ENCODE measurements at places on chromosomes 4 and X.
A peak's percentile ranks its signal among the peaks of the same experiment; 100 is the strongest.

DNA sequence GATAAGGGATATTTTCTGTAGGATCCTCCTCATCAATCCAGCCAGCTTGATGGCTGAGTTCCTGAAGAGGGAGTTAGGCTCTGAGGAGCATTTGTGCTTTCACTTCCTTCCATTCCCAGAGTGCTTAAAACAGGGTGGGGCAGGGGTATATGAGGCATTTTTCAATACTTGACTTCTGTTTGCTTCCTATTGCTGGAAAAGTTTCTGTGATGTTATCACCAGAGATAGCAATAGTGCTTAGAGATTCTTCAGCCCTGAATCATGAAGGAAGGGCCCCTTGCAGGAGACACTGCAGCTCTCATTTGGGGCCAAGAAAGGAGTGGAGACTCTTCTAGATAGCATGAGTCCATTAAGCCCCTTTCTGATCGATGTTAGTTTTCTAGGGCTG lies 166.7 kb upstream of the RPS6KA3 start:
- DNase-seq = peak; percentile 11

GRCh38 chrX:24214568-24214967 lies 65.0 kb downstream of the ZFX start:
- no peak for DNase-seq

- peak; percentile 38 for DNase-seq
Measured at GRCh38 chr4:5942947-5943346, 50.1 kb upstream of the CRMP1 start.

DNA sequence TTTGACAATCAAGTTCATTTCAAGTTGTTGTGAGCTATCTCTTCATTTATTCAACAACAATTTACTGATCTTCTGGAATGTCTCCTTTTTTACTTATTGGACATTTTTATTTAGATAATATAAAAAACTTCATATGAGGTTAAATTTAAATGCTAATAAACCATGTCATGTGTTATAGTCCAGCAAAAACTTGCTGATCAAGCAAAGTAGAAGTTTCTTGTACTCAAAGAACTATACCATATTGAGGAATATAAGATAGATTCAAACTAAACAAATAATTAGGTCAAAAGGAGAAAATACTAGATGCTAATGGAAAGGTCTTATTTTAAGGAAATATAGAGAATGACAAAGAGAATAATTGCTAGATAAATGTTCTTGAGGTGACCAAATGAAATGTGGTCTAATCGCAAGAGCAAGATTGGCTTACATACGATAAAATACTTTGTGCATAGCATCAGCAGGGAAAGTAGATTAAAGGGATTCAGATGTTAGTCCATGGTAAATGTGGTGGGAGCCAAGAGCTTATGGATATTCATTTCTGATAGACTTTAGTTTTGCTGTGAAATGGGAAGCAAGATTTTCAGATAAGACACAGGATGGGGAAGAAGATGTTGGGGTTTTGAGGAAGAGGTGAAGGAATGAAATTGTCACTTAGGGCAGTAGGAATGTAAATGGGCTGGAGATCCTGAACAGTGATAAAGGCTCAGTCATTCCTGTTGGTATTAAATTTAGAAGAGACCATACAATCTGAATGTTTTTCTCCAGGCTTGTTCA lies 229.5 kb downstream of the MAPK10 start:
- DNase-seq = no peak

DNA sequence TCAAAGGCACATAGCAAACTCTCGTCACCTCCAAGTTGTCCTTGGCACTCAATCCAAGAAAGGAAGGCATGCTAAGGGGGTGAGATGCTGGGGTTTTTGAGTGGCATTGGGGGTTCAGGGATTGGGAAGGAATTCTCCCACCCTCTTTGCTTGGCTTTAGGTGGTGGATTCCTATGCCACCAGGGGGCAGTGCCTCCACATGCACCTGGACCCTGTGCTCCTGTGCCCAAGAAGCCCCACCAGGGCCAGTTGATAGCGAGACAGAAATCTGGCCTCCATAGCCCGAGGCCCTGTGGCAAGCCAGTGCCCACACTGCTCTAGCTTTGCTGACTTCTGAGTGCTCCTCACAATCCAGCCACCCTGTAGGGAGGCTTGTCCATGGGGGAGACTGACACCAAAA lies 2.0 kb upstream of the FATE1 start:
- no peak for DNase-seq

GRCh38 chrX:43277879-43278278 lies 378.2 kb upstream of the MAOA start:
- no peak for DNase-seq

- DNase-seq = peak; percentile 63
Measured at GRCh38 chrX:66074920-66075879, 35.3 kb upstream of the VSIG4 start.

GRCh38 chr4:87101543-87102199 lies 118.7 kb downstream of the KLHL8 start:
- no peak for DNase-seq

Measured in muscle of leg (tissue), 16 donors.